Fibroblast of lung (primary cell): ENCODE measurements at places on chromosomes 1 and 21. TPM values are rescaled to one million over a fixed set of nuclear protein-coding genes. Genes with fewer than 3 reads are reported as not detected.

- no peak for DNase-seq
These were observed 233.4 kb upstream of the FGGY start for GRCh38 chr1:59063501-59063900.

GRCh38 chr1:204545202-204545601 lies 29.0 kb downstream of the MDM4 start:
- DNase-seq = peak; percentile 29

DNA sequence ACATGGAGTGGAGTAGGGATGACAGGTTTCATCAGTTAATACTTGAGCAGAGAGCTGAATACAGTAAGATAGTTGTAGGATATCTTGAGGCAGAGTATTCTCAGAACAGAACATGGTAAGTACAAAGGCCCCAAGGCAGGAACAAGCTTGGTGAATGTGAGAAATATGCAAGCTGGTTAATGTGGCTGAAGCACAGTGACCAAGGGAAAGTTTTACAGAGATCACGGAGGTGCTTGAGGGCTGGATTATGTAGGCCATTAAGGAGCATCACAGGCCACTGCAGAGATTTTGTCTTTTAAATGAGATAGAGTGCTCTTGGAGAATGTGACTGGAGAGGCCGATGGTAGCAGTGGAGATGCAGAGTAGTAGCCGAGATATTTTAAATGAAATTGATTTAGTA lies 54.0 kb upstream of the BOLA1 start:
- DNase-seq = no peak

GRCh38 chr1:61370177-61370912 lies 288.0 kb downstream of the NFIA start:
- DNase-seq = no peak

DNA sequence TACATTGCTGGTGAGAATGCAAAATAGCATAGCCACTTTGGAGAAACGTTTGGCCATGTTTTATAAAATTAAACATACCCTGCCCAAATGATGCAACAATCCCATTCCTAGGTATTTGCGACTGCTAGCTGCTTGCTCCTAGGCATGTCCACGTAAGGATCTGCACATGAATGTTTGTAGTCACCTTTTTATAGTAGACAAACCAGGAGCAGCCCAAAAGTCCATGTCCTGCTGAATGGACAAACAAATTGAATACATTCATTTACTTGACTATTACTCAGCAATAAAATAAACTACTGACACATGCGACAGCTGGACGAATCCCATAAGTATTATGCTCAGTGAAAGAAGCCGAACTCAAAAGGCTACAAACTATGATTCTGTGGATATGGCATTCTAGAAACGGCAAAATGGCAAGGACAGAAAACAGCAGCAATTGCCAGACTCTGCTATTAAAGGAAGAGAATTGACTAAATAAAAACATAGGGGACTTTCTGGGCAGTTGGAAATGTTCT lies 161.9 kb upstream of the GALNT2 start:
- no peak for DNase-seq

- no peak for DNase-seq
These were observed 115.4 kb downstream of the RIPK4 start for GRCh38 chr21:41651406-41651805.

- no peak for DNase-seq
These were observed 490.5 kb upstream of the ADGRL2 start for GRCh38 chr1:81310250-81310649.

DNA sequence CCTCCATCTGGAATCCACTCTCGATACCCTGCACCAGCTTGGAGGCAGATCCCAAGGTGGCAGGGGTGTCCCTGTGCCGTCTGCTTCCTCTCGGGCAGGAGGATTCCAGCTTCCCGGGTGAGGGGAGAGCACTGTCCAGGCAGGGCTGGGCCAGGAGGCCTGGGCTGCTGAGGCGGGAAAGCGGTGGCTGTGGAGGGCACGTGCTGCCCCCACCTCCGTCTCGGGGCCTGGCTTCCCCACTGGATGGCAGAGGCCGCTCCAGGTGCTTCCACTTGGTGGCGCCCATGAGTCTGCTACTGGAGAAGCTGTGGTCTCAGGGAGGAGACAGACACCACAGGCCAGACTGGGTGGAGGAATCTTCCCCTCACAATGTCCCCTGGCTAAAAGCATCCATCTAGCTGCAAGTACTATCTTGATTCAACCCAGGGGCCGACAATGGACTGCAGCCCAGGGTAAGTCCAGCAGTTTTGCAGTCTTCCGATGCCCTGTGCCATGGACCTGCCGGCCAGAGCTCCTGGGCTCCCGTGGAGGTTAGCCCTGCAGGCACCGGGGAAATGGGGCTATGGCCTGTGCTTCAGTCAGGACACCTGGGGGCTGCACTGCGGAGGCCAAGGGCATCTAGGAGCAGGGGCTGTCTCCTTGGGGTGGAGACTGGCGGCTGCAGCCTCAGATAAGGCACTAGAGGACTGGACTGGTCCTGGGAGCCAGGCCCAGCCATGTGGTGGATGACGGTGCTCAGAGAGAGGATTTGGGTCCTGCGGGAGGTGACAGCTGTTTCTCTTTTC lies 41.3 kb upstream of the EIF4G3 start:
- DNase-seq = peak; percentile 23

- peak; percentile 37 for DNase-seq
These were observed 1526.5 kb upstream of the TPTE start for GRCh38 chr21:8994640-8995511.

DNA sequence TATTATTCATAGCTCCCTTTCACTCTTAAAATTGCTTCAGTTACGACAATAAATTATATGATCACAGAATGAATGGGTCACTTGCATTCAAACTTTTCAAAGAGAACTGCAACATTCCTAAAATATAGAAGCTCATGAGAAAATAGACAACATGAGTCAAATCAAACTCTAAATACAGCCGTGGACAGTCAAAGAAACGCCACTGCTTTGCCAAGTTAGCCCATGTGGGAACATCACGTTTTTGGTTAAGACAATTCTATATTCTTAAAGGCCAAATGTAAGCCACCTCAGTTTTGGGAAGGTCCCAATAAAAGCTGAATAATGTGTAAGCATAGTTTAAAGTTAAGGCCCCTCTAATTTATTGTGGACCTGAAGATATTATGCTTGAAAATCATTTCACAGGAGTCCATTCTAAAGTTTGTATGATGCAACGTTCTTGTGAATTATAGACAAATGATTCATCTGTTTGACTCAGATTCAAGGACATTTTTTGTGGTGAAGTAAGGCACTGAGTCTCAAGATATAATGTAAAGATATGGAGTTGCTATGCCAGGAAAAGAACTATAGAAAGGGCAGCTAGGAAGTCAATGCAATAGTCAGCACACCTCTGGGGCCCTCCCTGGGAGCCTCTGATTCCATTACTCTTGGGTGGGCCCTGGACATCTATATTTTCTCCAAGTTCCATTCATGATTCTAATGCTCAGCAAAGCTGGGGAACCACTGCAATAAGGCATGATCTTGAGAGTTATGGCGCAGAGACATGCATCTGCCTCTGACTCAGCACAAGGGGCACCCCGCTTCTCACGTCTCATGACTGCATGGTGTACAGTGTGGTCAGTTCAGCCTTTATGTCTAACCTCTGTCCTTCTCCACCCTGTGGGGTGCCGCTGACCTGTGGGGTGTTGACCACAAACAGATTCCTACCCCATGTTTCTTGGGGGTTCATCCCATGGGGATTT lies 33.9 kb downstream of the ETS2 start:
- peak; percentile 94 for DNase-seq

DNA sequence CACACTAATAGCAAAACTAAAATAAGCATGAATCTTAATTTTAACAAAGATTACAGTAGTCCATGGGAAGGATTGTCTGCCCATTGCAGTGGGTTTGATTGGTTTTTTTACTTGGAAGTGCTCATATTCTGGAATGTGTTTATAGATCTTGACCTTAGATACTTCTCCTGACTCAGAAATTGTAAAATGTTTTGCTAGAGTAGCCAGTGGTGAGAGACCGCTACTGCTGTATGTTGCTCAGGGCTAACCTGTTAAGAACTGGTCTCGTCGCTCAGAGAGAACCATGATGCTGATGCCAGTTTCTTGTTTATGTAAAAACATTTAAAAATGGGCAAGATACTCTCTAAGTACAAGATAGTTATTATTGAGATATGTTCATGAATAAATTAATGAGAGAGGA lies 99.9 kb downstream of the ROR1 start:
- DNase-seq = peak; percentile 82

Gene ADGRL2
- polyA plus RNA-seq = 40.0 and 196 TPM in 2 replicates

Gene SLC27A3
- polyA plus RNA-seq = 9.3 and 9.7 TPM in 2 replicates

Gene APCS
- not detected in 2 replicates for polyA plus RNA-seq

Gene IARS2
- polyA plus RNA-seq = 34.1 and 37.8 TPM in 2 replicates

Gene EFHD2
- 23.5 and 33.7 TPM in 2 replicates for polyA plus RNA-seq
